Epithelial cell of proximal tubule (primary cell): ENCODE measurements at places on chromosomes 13 and 19.

- DNase-seq: no peak
Measured at GRCh38 chr19:36719687-36720556, 32.5 kb downstream of the ZNF567 start.

GRCh38 chr19:8151767-8152035 lies 2.3 kb upstream of the FBN3 start:
- no peak for DNase-seq

DNA sequence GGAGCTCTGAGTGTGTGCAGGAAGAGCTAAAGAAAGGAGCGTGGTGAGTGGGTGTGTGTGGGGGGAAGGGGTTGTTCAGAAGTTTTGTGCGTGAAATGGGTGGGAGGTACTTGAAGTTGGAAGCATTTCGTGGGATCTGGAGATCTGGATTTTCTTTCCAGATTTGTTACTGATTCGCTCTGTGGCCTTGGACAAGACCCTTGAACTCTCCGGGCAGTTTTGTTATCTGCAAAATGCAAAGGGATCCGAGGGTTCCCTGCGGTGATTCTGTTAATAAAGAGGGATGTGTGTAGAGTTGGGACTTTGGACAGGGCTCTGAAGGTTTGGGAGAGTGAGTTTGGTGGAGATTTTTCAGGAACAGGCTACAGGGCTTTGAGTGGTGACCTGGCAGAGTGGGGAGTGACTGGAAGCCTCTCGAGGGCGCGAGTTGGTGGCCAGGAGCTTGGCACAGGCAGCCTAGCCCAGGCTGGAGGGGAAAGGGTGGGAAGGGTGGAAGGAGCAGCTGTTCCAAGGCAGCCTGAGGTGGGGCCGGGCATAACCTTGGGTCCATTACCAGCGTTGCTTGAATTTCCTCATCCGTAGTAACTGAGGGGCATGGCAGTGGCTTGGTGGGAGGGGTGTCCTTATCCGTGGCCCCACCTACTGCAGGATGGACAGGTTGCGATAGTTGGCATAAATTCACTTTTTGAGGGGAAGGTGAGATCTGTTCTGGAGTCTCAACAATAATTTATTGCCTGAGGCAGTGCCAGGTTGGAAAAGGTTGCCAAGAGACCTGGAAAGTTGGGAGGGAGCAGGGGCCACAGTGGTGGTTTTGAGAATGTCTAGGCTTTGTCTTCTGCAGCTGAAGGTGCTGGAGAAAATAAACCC lies 2.1 kb downstream of the ACTN4 start:
- DNase-seq: no peak

DNA sequence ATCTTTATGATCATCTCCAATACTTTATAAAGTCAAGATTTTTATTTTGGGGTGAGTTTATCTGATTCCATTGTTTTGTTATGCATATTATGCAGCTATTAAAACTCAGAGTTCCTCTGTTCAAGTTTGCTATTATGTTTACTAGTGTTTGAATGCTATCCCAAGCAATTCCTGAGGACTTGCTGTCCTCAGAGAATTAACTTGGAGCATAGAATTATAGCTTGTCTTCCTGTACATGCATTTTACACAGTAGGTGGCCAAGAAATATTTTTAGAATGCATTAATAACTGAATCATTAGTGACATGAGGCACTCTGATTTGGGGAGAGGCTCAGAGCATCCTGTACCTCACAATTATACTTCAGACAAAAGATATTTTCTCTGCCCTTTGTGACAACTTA lies 195.6 kb upstream of the MIR17HG start:
- no peak for DNase-seq

DNA sequence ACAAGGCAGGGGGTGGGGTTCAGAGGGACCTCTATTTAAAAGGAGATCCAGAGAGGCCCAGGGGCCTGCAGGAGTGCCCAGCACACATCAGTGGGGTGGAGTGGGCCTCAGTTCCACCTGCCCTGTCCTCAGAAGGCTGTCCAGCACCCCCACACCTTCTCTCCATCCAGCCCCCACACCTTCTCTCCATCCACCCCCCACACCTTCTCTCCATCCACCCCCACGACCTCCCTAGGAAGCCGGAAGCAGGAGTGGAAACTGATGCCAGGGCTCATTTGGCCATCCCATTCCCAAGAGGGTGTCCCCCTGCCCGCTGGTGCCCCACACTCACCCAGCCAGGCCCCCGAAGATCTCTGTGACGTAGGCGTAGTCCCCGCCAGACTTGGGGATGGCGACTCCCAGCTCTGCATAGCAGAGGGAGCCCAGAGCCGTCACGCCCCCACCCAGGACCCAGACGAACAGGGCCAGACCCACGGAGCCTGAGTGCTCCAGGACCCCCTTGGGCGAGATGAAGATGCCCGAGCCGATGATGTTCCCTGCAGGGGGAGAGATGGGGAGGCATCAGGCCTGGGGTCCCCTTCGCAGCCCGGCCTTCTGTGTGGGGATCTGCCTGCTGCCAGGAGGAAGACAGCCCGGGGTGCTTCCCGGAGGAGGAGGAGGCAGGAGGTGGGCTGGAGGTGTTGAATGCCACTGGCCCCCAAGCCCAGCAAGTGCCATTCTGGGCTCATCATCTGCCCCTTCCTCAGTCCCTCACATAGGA lies 10.0 kb downstream of the SLC7A10 start:
- DNase-seq: no peak

- no peak for DNase-seq
Measured at GRCh38 chr13:105894697-105895096, 640.8 kb downstream of the EFNB2 start.

DNA sequence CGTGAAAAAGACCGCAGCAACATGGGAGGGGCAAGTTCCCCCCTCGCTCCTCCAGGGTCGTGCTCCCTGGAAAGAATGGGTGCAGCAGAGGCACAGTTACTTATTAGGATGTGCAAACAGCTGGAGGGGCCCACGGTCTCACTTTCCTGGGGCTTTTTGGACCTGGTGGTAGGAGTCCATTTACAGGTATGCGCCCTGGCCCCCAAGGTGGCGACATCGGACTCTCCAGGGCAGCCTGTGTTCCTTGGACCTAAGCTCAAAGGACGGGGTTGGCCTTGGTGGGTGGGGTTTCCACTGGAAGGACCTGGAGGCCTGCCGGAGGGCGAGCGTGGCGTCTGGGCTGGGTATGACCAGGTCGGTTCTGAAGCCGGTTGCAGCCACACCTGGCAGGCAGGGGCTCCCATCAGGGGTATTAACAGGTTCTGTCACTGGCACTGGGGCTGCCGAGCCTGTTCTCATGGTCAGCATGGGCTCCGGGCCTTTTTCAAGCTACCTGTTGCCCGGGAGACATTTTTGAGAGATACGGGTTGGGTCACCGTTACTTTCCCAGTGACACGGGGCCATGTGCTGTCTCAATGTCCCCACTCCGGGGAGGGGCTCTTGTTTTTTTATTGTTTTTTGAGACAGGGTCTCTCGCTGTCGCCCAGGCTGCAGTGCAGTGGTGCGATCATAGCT lies 5.9 kb downstream of the ZFR2 start:
- DNase-seq: no peak

GRCh38 chr13:46519182-46519581 lies 33.8 kb upstream of the LRCH1 start:
- no peak for DNase-seq

GRCh38 chr13:26541678-26542568 lies 15.6 kb upstream of the WASF3 start:
- no peak for DNase-seq

- no peak for DNase-seq
Measured at GRCh38 chr19:51480590-51480989, 2.3 kb downstream of the CEACAM18 start.

- DNase-seq: no peak
Measured at GRCh38 chr13:18961383-18962117, 220.1 kb downstream of the TUBA3C start.

DNA sequence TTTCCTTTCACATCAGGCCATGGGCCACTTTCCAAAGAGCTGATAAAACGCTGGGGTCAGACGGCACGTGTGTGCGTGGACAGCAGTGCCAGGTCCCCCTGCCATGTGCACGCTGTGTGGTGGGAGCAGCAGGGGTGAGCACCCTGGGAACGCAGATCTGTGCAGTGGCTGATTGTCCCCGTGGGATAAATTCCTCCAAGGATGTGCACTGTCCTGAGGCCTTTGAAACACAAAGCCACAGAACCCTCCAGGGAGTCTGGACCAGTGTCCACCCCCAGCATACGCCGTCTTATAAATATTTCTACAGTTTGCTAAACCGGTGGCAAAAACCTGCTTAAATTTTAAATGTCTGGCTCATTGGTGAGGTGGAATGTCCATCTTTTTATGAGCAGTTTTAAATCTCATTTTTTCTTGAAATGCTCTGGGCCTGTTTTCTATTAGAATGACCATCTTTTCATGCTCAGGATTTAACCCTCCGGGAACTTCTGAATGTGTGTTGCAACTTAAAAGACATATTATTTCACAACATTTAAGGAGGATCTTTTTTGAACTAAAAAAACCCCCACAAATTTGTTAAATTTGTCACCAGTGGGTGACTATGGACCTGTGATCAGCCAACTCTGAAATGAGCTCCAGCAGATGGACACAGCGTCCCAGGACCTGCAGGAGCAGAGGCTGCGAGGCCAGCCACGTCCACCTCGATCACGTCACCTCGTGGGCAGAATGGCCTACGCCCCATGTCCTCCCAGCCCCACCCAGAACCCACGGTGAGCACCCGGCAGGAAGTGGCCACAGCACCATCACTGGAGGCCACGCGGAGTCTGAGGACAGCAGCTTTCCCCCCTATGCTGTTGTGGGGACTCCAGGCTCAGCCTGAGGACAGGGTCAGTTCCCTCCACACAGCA lies 68.6 kb downstream of the RASA3 start:
- DNase-seq: no peak

DNA sequence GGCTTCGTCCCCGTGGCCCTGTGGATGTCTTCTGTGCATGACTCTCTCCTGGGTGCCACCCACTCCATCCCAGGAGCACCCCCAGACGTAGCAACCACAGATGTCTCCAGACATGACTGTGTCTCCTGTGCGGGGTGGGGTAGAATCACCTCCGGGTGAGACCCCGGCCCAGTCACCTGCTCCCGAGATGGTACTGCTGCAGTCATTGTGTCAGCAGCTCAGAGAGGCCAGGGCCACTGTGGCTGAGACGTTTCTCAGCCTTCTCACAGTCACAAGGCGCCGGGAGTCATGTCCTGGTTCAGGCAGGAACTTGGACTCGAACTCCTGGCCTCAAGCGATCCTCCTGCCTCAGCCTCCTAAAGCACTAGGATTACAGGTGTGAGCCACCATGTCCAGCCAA lies 16.6 kb downstream of the NCLN start:
- no peak for DNase-seq

DNA sequence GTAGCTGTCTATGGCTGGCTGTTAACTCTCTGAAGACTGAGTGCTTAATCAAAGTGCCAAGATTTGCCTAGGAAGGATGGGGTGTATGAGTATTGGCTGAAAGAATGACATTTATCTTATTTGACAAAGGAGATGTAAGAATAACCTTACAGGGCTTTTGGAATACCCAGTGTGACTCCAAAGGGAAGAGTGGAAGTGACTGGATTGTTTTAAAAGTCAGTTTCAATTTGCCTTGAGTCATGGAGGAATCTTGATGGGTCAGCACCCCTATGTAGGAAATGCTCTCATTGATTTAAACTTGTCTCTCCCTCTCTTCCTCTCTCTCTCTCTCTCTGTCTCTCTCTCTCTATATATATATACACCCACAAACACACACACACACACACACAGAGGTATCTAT lies 118.4 kb upstream of the CLDN10 start:
- no peak for DNase-seq

- DNase-seq: no peak
Measured at GRCh38 chr13:38950987-38951386, 39.6 kb downstream of the STOML3 start.

DNA sequence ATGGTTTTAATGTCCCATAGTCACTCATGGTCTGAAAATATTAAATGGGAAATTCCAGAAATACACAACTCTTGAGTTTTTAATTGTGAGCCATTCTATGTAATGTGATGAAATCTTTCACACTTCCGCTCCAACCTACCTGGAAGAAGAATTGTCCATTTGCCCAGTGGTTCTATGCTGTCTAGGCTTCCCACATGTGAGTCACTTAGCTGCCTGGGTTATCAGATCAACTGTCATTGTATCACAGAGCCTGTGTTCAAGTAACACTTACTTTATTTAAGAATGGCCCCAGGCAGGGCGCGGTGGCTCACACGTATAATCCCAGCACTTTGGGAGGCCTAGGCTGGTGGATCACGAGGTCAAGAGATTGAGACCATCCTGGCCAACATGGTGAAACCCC lies 1450.5 kb downstream of the EFNB2 start:
- no peak for DNase-seq

DNA sequence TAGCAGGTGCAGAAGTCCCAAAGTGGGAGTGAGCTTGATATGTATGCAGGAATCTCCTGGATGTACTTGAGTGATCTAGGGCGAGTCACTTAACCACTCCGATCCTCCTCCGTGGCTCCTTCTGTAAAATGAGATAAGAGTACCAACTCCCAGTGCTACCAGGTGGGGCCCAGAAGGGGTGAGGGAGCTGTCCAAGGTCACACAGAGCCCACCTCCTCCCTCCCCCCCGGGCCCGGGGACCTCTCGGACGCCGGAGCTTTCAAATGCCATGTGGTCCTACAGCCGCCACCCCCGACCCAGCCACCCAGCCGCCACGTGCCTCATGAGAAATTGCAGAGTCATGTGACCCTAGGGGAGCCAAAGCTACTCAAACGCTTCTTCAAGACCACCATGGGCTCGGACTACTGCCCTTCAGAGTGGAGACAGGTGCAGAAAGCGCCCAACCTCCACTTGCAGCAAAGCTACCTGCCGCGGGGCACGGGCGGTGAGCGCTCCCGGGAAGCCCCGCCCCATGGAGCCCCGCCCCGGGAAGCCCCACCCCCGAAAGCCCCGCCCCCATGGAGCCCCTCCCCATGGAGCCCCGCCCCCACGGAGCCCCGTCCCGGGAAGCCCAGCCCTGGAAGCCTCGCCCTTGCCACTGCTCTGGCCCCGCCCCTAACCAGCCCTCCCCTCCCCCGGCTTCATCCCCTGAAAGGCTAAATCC lies 10.1 kb upstream of the ZNF358 start:
- no peak for DNase-seq

DNA sequence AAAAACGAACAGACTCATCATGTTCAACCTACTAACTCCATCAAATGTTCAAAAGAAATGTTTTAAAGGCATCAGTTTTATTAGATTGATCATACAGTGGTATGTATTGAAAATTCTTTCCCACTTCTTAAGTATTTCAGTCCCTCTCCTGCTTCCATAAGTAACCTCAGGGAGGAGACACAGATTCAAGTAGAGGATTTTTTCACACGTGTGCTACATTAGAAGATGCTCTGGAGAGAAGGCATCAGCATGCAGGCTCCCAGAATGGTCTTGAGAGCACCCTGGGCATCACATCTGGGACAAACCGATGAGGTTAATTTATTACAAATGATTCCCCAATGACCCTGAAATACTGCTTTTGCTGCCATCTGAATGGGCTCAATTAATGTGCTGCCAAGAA lies 3.6 kb downstream of the GPR12 start:
- no peak for DNase-seq

GRCh38 chr13:106284358-106284757 lies 251.1 kb downstream of the EFNB2 start:
- DNase-seq: no peak

GRCh38 chr13:113776231-113777125 lies 17.5 kb downstream of the TMEM255B start:
- DNase-seq: no peak
